ENCODE measurements at places on chromosomes 7 and 10. TPM values are rescaled to one million over a fixed set of nuclear protein-coding genes. Genes with fewer than 3 reads are reported as not detected.

GRCh38 chr10:15316871-15317464 lies 54.1 kb downstream of the FAM171A1 start:
- no peak overlapping the region for H3K27ac ChIP-seq
- H3K4me1 ChIP-seq = no peaks in the 10 kb centered on the region

DNA sequence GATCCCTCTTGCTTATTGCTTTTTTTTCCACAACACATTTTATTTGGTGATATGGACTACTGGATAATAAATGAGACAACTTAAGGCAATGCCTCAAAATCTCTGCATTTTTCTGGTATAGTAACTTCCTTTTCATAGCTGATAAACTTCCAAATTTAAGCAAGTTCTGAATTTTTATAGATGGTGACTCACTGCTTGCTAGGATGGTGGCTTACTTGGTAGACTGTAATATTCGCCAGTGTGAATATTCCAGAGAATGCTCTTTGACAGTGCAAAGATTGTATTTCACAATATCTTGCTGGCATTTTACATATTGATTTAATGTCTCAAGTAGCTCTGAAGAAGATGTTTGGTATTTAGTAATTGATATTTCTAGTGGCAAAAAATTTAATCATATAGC lies 472.4 kb downstream of the TFEC start:
- peaks cover 21% of the 10 kb centered on the region for H3K4me1 ChIP-seq
- no peak overlapping the region for H3K4me3 ChIP-seq
- peak overlapping the region; percentile 12 for H3K27ac ChIP-seq

DNA sequence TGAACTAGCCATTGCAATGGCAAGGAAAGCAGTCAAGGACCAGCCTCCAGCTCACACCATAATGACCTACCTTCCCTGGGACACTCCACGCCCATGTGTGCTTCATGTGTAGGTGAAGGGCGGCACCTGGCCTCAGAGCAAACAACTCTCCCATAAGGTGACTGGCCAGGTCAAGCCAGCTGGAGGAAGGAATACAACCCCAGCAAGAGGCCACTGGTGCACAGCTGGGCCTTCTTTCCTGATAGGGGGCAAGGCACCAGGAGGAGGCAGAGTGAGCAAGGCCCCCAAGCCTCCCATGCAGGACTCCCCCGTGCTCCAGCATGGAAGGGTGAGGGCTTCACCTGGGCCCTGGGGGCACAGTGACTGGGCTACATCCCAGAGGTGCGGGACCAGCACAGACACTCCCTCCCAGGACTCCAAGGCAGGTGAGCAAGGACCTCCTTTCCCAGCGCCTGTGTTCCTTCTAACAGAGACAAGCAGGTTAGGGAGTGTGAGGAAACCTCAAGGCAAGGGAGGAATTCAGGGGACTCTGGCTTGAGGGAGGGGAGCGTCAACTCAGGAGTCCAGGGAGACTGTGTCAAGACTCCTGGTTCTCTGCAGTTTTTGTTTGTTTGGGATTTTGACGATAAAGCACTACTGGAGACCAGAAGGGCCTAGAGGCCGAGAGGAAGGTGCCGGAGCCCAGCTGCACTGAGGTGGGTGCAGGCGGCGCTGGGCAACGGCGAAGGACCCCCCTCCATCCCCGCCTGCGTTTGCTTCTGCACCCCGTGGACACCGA lies 1.7 kb downstream of the PTPRN2 start:
- H3K27me3 ChIP-seq = peaks cover 31% of the 10 kb centered on the region
- peaks cover 8% of the 10 kb centered on the region for H3K4me1 ChIP-seq
- H3K27ac ChIP-seq = no peak overlapping the region
- H3K4me3 ChIP-seq = no peak overlapping the region
- no peak for DNase-seq

DNA sequence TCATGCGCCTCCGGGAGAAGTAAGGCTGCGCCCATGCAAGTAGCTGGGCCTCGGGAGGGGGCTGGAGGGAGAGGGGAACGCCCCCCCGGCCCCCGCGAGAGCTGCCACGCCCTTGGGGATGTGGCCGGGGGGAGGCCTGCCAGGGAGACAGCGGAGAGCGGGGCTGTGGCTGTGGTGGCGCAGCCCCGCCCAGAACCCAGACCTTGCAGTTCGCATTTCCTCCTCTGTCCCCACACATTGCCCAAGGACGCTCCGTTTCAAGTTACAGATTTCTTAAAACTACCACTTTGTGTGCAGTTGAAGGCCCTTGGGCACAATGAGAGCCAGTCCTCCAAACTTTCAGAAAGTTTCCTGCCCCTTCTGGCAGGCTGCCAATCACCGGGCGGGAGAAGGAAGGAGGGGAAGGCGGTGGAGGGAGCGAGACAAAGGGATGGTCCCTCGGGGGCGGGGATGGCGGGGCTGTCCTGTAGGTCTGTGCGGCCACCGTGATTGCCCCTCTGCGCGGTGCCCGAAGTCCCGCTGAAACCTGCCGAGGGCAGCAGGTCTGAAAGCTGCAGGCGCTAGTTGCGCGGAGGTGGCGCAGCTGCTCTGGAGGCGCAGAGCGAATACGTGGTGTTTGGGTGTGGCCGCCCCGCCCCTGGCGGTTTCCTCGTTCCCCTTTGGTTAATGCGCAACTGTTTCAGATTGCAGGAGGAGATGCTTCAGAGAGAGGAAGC lies 2.1 kb downstream of the VIM start:
- peak overlapping the region; percentile 87 for H3K4me3 ChIP-seq
- H3K27me3 ChIP-seq = no peaks in the 10 kb centered on the region
- peak; percentile 70 for DNase-seq
- peaks cover 21% of the 10 kb centered on the region for H3K36me3 ChIP-seq

DNA sequence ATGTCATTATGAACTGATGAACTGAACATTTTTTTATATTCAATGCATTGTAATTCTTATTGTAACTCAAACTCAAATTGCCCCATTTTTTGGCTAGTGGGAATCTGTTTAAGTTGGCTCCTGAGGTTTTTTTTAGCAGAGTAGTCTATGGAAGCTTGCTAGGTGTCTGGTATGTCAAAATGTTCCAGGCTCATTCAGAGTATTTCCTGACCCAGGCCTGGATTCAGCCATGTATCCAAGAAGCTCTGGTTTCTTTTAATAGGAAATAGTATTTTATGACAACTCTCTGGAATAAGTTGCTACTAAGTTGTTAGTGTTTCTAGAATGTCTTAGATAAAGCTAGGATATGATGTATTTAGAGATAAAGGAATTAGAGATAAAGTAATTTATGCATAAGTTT lies 288.0 kb downstream of the ARL4A start:
- no peaks in the 10 kb centered on the region for H3K27me3 ChIP-seq
- no peak overlapping the region for H3K27ac ChIP-seq
- H3K36me3 ChIP-seq = no peaks in the 10 kb centered on the region
- DNase-seq = no peak
- no peaks in the 10 kb centered on the region for H3K4me1 ChIP-seq
- no peak overlapping the region for H3K4me3 ChIP-seq

- DNase-seq = no peak
- no peaks in the 10 kb centered on the region for H3K36me3 ChIP-seq
- no peaks in the 10 kb centered on the region for H3K27me3 ChIP-seq
- H3K4me3 ChIP-seq = no peak overlapping the region
These were observed 746.9 kb downstream of the TYW1 start for GRCh38 chr7:67743501-67743900.

ANKRD61 gene
- 0.26 TPM for total RNA-seq

GRCh38 chr10:11026773-11027172 lies 9.1 kb downstream of the CELF2 start:
- no peaks in the 10 kb centered on the region for H3K4me1 ChIP-seq

DNA sequence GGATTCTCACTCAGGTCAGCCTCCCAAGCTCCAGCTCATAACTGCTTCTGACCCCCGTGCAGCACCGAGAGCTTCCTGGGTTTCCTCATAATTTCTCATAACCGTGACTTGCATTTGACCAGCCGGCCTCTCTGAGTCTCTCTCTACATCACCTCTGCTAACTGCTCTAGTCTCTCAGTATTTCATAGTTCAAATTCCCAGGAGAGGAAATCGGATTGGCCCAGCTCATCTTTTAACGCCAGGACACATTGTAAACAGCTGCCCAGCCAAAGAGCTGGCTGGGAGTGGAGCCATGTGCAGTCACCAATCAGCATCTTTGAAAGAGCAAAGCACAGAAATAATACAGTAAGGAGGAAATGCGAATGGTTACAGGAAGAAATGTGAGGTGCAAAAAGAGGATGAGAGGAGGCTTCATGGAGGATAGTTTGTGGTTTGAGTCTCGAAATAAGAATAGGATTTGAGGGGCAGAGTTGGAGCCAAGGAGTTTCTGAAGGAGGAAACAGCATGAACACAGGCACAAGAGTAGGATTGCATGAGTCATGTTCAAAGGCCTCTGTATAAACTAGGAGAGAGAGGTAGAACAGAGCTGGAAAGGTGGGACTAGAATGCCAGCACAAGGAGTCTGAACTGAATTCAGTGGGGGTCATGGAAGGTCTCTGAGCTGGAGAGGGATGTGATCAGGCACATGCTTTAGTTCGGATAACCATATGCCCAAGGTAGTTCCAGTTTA lies 15.2 kb upstream of the LBX1 start:
- H3K27ac ChIP-seq = no peak overlapping the region
- DNase-seq = peak; percentile 26
- H3K27me3 ChIP-seq = peaks cover 22% of the 10 kb centered on the region

SFMBT2 gene
- 2.1 TPM for total RNA-seq

- DNase-seq = no peak
- H3K4me1 ChIP-seq = no peaks in the 10 kb centered on the region
These were observed 23.7 kb upstream of the LRRN3 start for GRCh38 chr7:111067251-111067650.

PON1 gene
- not detected for total RNA-seq

- H3K36me3 ChIP-seq = peaks cover 6% of the 10 kb centered on the region
- H3K4me3 ChIP-seq = no peak overlapping the region
- DNase-seq = no peak
- no peaks in the 10 kb centered on the region for H3K4me1 ChIP-seq
These were observed 28.1 kb downstream of the XPNPEP1 start for GRCh38 chr10:109895095-109895818.

SPAG6 gene
- 0.12 TPM for total RNA-seq

GRCh38 chr10:98611436-98611835 lies 164.7 kb upstream of the HPS1 start:
- no peak overlapping the region for H3K27ac ChIP-seq
- no peaks in the 10 kb centered on the region for H3K36me3 ChIP-seq
- DNase-seq = no peak
- H3K27me3 ChIP-seq = peaks cover 36% of the 10 kb centered on the region

FAM25A gene
- total RNA-seq = 11.4 TPM

KCNIP2 gene
- total RNA-seq = 1.5 TPM

- no peaks in the 10 kb centered on the region for H3K36me3 ChIP-seq
- no peak overlapping the region for H3K27ac ChIP-seq
- H3K4me1 ChIP-seq = no peaks in the 10 kb centered on the region
- peaks cover 7% of the 10 kb centered on the region for H3K27me3 ChIP-seq
- H3K4me3 ChIP-seq = no peak overlapping the region
- no peak for DNase-seq
These were observed 47.0 kb upstream of the FRMD4A start for GRCh38 chr10:14377591-14378175.

DYNC1I1 gene
- total RNA-seq = 6.5 TPM

- H3K27me3 ChIP-seq = no peaks in the 10 kb centered on the region
- no peak overlapping the region for H3K4me3 ChIP-seq
- peak overlapping the region; percentile 80 for H3K27ac ChIP-seq
- H3K36me3 ChIP-seq = no peaks in the 10 kb centered on the region
- DNase-seq = peak; percentile 75
These were observed 355.4 kb downstream of the HGF start for GRCh38 chr7:81414411-81414810.

ZNF32 gene
- total RNA-seq = 14.3 TPM

- DNase-seq = peak; percentile 83
- no peaks in the 10 kb centered on the region for H3K27me3 ChIP-seq
- peak overlapping the region; percentile 73 for H3K27ac ChIP-seq
- H3K4me1 ChIP-seq = peaks cover 43% of the 10 kb centered on the region
- no peaks in the 10 kb centered on the region for H3K36me3 ChIP-seq
- H3K4me3 ChIP-seq = no peak overlapping the region
These were observed 171.1 kb upstream of the GRB10 start for GRCh38 chr7:50953820-50954219.

CCL26 gene
- 7.1 TPM for total RNA-seq

GRCh38 chr7:44881610-44882009 lies 3.7 kb downstream of the PURB start:
- no peaks in the 10 kb centered on the region for H3K27me3 ChIP-seq
- H3K4me1 ChIP-seq = peaks cover 53% of the 10 kb centered on the region
- H3K27ac ChIP-seq = no peak overlapping the region
- H3K4me3 ChIP-seq = peak overlapping the region; percentile 76
- peaks cover 4% of the 10 kb centered on the region for H3K36me3 ChIP-seq
- DNase-seq = peak; percentile 66

GPR15LG gene
- not detected for total RNA-seq

GRCh38 chr7:157412021-157412443 lies 75.2 kb downstream of the DNAJB6 start:
- no peaks in the 10 kb centered on the region for H3K27me3 ChIP-seq
- H3K4me3 ChIP-seq = peak overlapping the region; percentile 24
- peak; percentile 95 for DNase-seq
- H3K4me1 ChIP-seq = peaks cover 33% of the 10 kb centered on the region
- peaks cover 20% of the 10 kb centered on the region for H3K36me3 ChIP-seq

DNA sequence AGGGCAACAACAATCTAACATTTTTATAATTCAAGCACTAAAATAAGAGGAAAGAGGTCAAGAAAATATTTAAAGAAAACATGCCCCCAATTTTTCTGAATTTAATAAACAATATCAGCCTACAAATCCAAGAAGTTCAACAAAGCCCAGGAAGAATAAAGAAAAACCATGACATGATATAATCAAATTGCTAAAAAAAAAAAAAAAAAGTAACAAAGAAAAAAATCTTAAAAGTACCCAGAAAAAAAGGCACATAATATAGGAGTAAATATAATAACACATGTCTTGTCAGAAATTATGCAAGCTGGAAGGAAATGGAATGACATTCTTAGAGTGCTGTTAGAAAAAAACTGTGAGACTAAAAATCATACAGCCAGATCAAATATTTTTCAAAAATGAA lies 151.4 kb downstream of the IMMP2L start:
- H3K27me3 ChIP-seq = no peaks in the 10 kb centered on the region
- no peak for DNase-seq
- H3K4me1 ChIP-seq = no peaks in the 10 kb centered on the region

- no peak overlapping the region for H3K27ac ChIP-seq
- H3K36me3 ChIP-seq = no peaks in the 10 kb centered on the region
- no peak overlapping the region for H3K4me3 ChIP-seq
- DNase-seq = no peak
These were observed 25.0 kb upstream of the CALN1 start for GRCh38 chr7:72437061-72437585.

HPS1 gene
- total RNA-seq = 20.6 TPM

LRRC4 gene
- total RNA-seq = not detected

SGPL1 gene
- total RNA-seq = 101 TPM

GRCh38 chr10:130135676-130136225 lies 440 bp upstream of the GLRX3 start:
- H3K4me1 ChIP-seq = peaks cover 14% of the 10 kb centered on the region
- H3K27ac ChIP-seq = no peak overlapping the region
- DNase-seq = no peak
- H3K4me3 ChIP-seq = peak overlapping the region; percentile 89
- no peaks in the 10 kb centered on the region for H3K36me3 ChIP-seq

GRCh38 chr7:155361346-155361680 lies 63.6 kb downstream of the INSIG1 start:
- no peak overlapping the region for H3K27ac ChIP-seq
- H3K4me1 ChIP-seq = no peaks in the 10 kb centered on the region
- no peak overlapping the region for H3K4me3 ChIP-seq
- H3K27me3 ChIP-seq = peaks cover 62% of the 10 kb centered on the region
- no peaks in the 10 kb centered on the region for H3K36me3 ChIP-seq
